AG04449 (cell line): ENCODE measurements at places on chromosomes 1 and 21.

- no peak for DNase-seq
These were observed 14.5 kb downstream of the SAMD11 start for GRCh38 chr1:938088-938683.

- DNase-seq: no peak
These were observed 34.0 kb upstream of the CRNN start for GRCh38 chr1:152448095-152448494.

DNA sequence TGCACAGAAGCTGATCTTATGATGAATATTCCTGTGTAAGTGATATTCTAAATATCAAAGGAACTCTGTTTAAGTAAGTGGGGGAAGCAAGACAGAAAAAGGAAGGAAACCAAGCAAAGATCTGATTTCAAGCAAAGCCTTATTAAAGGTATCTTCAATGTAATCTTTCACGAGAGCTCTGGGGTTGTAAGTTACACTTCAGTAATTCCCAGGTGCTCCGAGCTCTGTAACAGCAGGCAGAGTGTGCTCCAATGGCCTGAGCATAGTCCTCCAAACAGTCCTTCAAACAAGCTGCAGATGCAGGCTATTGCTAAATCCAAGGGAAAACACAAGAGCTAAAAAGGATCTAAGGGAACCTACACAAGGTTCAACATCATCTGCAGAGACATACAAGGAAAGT is 949.7 kb upstream of the TMPRSS15 start:
- DNase-seq: no peak

GRCh38 chr1:115530407-115530806 is 111.4 kb upstream of the VANGL1 start:
- no peak for DNase-seq

GRCh38 chr21:43877936-43878575 is 13.0 kb downstream of the AGPAT3 start:
- no peak for DNase-seq

DNA sequence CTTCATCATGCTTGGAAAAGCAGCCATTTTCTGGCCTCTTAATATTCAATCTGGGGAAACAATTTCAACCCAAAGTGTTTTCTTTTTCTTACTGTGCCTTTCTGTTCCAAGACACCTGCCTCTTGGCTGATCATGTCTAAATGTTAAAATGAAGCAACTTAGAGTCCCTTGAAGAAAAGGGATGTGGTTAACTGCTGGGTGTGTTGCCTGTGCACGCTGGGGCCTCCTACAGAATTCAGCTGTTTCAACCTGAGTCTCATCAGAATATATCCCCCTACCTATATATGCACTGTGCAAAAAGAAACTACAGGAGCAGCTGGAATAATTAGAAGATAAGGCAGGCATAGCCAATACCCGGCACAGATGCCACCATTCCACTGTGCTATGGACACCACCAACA is 222.0 kb downstream of the OMA1 start:
- DNase-seq: no peak

DNA sequence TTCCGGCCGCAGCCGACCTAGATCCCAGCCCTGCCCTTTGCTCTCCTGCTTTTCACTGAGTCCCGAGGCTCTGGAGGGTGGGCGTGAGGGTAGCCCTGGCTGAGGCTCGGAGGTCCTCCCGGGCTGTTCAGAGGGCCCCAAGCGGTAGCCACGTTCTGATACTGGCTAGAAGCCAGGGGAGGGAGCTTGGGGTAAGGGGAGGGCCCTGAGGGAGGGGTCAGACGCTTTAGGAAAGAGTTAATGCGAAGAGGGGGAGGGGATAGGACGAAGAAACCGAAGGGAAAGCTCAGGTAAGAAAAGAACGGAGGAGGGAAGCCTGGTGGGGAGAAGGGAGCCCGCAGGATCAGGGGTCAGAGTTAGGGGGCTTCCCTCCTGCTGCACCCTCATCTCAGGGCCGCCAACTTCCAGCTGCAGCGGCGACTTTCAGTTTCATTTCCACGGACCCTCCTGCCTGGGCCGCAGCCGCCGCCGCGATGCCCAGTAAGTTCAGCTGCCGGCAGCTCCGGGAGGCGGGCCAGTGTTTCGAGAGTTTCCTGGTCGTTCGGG is at the start of gene MOV10:
TSS of gene MOV10 (plus strand) at position 220 of the 546 bp plus-strand sequence. CDS start at position 474, 254 bp downstream.
- DNase-seq: no peak

GRCh38 chr1:221098471-221099405 is 219.5 kb downstream of the HLX start:
- no peak for DNase-seq

- DNase-seq: peak; percentile 16
These were observed at the start of gene RNF220 for GRCh38 chr1:44405031-44405797. RNF220 (plus strand) TSS chr1:44405255.

DNA sequence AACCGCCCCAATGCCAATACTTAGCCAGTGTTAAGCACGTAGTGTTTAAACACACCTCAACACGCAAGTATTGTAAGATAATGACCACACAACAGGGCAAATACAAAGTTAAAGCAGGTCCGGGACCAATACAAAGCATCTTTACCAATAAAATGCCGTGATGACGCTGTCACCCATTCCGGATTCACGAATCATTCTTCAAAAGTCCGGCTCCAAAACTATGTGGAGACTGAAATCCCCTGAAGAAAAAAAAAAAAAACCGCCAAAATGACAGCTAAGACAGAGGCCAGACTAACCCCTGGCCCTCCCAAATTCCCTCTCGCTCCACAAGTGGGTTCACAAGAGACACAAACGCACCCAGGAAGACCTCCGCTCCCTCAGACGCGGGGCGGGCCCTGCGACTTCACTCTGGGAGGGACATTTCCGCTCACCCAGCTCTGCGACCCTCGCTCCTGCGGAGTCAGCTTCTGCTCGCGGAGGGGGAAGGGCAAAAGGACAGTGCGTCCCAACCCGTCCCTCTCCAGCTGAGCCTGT is 625 bp upstream of the DARS2 start:
- DNase-seq: no peak

- DNase-seq: no peak
These were observed 87.9 kb upstream of the SMYD2 start for GRCh38 chr1:214192825-214193643.

DNA sequence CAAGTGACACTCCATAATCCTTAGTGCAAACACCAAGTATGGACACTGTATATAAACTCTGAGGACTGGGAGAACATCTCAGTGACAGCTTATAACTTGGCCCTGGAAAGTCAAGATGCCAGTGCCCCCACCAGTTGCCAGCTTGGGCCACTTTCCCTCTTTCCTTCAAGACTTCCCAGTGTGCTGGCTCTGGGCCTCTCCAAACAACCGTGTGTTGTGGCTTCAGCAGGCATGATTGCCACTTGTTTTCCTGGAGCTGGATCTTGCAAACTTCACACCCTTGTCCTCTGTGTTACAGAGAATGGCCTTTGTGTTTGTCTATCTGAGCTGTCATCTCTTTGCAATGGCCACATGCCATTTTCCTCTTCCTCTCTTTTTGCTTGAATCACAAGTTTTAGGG is 37.0 kb downstream of the CCDC185 start:
- no peak for DNase-seq

GRCh38 chr1:76154206-76154956 is 79.8 kb downstream of the ST6GALNAC3 start:
- peak; percentile 5 for DNase-seq

- DNase-seq: no peak
These were observed 3.1 kb upstream of the NID1 start for GRCh38 chr1:236067854-236068454.

GRCh38 chr1:69967245-69967766 is 238.1 kb downstream of the LRRC40 start:
- no peak for DNase-seq

DNA sequence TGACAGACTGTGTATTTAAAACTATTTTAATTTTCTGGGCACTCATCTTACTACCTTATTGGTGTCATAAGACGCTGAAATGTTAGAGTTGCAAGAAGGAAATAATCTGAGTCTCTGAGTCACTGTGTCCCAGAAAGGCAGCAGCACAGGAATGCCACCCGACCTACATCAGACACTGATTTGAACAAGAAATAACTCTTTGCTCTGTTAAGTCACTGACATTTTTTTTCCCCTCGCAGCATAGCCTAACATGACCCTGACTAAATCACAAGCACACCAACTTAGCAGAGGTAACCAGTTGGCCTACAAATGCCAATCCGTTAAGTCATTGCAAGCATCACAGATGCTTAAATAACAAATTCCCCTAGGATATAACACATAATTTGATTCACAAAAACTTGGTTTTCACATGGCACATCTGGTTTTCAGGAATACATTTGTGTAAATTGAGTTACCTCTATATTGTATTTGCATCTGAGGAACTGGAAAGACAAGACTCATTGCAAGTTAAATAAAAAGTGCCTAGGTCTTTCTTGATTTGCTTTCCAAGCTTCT is 349.1 kb downstream of the SEC16B start:
- no peak for DNase-seq

DNA sequence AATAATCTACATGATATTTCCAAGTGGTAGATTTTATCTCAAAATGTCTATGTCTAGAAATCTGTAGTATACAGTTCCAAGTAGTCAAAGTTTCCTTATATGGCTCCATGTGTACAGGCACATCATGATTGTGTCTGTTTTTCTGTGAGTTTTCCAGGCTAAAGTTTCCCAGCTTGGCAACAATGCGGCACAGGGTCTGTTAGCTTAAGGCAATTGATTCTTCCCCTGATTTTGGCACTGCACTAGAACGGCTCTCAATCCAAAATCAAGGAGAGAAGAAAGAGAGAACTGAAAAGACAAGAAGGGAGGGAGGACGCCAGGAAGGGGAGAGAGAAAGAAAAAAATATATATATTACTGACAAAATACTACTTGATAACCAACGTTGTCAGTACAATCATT is 193.9 kb upstream of the SNX7 start:
- no peak for DNase-seq

- DNase-seq: no peak
These were observed 22.7 kb downstream of the MATN1 start for GRCh38 chr1:30700528-30701257.

- DNase-seq: peak; percentile 71
These were observed 8.8 kb upstream of the FAM20B start for GRCh38 chr1:179016706-179017382.

DNA sequence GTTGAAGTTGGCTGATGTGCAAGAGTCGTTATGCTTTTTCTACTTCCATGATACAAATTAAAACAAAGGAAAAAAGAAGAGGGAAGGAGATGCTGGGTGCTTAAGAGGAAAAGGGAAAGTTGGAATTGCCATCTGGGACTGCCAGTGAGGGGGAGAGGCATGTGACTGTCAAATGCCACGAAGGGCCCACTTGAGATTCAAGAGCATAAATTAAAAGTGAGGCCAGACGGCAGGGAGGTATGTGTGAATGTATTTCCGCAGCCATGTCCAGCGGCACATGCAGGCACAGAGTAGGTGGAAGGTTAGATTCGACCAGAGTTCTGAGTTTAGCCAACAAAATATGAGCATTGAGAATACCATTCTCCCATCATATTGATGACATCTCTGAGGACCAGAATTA is 32.0 kb downstream of the NFASC start:
- no peak for DNase-seq

DNA sequence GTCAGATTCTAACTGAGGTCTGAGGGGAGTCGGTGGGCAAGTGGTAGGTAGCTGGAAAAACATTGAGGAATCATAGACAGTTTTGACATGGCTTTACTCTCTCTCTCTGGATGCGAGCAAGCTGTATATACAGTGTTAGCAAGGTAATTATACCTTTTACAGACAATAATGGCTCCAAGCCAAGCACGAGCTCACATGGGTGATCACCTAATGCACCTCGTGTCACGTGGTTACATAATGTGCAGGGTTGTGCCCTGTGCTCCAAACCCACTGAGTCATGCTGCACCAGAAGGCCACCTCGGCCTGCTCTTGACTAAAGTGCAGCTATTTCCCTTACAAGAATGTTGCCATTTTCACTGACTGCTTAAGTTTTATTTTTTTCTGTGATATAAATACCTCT is 7.6 kb upstream of the CLCA2 start:
- DNase-seq: no peak

GRCh38 chr1:197810812-197811211 is 35.5 kb upstream of the DENND1B start:
- DNase-seq: no peak

DNA sequence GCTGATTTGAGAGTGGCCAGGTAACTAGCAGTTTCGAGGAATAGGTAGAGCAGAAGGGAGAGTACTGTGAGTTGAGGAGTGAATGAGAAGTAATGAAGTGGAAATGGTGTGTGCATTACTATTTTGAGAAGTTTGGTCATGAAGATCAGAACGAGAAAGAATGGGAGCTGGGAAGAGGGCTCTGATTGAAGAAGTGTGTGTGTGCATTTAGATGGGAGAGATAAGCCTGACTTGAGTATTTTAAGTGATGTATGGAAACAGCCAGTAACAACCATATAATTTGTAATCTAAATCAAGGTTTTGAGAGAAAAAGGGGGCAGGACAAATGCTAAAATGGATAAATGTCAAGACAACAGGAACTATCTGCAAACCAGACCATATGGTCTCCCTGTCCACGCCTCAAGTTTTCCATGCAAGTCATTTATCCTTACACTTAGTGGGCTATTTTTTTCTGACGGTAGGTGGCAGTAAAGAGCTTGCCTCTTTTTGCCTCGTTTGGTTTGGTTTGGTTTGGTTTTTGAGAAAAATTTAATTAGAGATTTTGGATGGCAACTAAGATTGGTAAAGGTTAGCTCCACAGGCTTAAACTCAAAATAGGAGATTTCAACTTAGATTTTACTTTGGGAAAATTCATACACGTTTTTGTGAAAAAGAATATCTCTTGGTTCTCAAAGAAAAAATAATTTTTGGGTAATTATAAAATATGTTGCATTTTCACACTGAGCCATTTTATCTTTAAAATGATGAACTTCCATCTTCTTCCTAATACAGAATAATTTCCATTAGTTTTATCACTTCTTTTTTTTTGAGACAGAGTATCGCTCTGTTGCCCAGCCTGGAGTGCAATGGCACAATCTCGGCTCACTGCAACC is 9.5 kb upstream of the B3GALNT2 start:
- DNase-seq: no peak

DNA sequence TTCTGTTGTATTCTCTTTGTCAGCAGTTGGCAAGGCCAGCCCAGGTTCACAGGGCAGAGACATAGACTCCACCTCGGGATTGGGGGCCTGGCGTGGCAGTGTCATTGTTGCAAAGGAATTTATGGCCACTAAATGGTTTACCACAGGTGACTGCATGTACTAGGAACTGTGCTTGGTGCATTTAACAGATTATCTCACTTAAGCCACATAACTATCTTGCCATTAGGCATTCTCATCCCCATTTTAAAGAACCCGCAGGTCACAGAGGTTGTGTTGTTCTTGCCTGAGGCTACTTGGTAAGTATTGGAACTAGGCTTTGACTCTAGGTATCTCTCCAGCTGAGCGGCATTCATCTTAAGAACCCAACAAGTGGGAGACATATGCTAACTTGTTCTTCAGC is 9.7 kb downstream of the TLCD4 start:
- no peak for DNase-seq

- DNase-seq: peak; percentile 76
These were observed 18.3 kb upstream of the KCNE1 start for GRCh38 chr21:34530261-34530660.

DNA sequence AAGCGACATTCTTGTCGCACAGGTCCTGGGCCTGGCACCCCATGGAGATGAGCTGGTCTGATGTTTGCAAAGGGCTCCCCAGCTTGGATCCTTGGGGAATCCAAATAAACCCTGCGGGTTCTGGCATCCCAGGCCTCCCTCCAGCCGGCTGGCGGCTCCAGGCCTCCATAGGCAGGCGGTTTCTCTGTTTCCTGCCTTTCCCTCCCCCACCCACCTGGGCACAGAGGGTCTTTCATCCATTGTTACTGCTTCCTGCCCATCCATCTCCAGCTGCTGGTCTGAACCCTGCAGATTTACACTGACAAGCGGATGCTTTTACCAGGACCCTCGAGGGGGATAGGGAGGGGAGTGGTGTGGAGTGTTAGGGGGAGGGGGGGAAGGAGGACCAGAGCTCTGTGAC is 39.1 kb upstream of the ID3 start:
- DNase-seq: no peak
